Suppressor macrophage treated with lipopolysaccharide for 1 hour (primary cell): ENCODE measurements at places on chromosomes 2 and 18.
A peak's percentile ranks its signal among the peaks of the same experiment; 100 is the strongest.

GRCh38 chr2:181462033-181462432 is 4.8 kb downstream of the ITGA4 start:
- DNase-seq = peak; percentile 62

DNA sequence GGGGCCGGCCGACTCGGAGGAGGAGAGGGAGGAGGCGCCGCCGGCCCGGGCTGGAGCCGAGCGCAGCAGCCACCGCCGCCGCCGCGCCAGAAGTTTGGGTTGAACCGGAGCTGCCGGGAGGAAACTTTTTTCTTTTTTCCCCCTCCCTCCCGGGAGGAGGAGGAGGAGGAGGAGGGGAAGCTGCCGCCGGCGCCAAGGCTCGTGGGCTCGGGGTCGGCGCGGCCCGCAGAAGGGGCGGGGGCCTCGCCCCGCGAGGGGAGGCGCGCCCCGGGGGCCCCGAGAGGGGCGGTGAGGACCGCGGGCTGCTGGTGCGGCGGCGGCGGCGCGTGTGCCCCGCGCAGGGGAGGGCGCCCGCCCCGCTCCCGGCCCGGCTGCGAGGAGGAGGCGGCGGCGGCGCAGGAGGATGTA is 316 bp downstream of the CRIM1 start:
- no peak for DNase-seq

- no peak for DNase-seq
These were observed 274.0 kb upstream of the FIGN start for GRCh38 chr2:164009756-164010337.

DNA sequence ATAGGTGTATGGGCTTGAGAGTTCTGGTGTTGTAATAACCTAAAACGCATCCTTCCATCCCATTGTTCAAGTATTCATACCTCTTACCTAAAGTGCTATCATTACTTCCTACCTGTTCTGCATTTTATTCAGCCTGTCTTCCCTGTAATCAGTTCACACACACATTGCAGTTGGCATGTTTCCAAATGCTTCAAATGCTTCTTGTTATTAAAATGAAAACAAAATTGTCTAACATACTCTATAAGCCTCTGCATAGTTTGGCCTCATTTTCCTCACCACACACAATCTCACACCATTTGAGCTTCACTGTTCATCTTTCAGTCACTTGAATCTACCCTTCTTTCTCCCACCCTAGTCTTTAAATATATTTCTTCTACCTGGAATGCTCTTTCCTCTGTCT is 1178.2 kb upstream of the NRXN1 start:
- no peak for DNase-seq

DNA sequence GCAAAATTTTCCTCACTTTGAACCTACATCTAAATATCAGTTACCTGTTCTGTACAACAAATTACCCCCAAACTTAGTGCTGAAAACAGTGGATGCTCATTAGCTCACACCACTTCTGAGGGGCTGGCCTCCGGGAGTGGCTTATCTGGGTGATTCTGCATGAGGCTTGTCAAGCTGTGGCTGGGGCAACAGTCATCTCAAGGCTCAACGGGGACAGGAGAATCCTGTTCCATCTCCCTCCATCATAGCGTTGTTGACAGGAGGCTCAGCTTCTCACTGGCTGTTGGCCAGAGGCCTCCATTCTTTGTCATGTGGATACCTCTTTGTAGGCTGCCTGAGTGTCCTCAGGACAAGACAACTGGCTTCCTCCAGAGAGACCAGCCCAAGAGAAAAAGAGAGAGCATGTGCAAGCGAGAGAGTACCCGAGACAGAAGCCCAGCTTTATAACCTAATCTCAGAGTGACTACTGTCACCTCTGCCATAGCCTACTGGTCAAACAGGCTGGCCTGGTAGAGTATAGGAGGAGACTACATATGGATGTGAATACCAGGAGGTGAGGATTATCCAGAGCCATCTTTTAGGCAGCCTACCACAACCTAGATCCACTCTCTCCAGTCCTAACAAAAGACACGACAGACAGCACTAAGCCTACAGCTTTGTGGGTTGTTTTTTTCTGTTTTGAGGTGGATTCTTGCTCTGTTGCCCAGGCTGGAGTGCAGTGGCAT is 79.1 kb downstream of the AOX1 start:
- DNase-seq = no peak

- no peak for DNase-seq
These were observed 73.0 kb downstream of the CTNNA2 start for GRCh38 chr2:79585701-79586433.

DNA sequence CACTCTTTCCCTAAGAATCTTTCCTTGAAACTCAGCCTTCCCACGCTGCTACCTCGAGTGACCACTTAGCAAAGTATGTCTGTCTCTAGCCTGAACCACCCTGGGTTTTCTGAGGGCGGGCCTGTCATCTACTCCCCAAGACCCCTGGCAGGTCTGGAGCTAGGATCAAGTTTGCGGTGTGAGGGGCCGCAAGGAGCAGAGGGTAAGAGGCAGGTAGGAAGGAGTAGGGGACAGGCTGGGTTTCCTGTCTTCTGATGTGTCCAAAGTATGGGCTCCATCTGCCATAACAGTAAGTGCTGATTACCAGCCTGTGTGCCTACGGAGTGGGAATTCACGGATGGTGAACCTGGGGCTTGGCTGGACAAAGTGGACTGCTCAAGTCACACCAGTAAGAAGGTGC is 25.4 kb downstream of the ZFP36L2 start:
- no peak for DNase-seq

DNA sequence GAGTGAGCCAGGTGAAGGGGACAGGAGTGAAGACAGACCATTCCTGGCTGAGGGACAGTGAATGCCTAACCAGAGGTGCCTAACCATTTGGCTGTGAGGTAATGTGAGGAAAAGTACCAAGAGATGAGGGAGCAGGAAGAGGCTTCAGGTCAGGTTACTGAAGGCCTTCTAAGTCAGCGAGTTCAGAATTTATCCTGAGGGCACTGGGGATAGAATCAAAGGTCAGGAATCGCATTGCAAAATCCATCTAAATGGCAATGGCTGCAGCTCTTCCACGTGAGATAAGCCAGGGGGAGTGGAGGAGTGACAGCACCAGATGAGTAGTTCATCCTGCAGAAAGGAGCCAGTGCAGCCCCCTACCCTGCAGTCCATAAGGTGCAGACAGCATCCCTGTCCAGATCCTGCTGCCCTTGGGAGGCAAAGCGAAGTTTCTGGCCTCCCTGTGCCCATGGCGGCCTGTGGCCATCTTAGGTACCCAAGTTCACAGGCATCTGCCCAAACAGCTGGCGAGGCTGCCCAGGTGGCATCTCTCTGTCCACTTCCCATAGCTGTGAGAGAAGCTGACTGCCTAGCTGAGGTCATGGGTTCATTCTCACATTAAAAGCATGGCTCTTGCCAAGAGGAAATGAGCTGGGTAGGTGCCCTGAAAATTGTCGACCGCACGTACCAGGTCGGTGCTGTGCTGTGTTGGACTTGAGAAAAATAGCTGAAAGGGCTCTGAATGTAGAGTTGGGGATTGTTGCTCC is 49.5 kb downstream of the CYP27C1 start:
- no peak for DNase-seq

GRCh38 chr2:238290091-238290509 is 1.7 kb upstream of the PER2 start:
- DNase-seq = no peak

- DNase-seq = peak; percentile 13
These were observed 101.9 kb downstream of the CDH20 start for GRCh38 chr18:61435064-61435652.

DNA sequence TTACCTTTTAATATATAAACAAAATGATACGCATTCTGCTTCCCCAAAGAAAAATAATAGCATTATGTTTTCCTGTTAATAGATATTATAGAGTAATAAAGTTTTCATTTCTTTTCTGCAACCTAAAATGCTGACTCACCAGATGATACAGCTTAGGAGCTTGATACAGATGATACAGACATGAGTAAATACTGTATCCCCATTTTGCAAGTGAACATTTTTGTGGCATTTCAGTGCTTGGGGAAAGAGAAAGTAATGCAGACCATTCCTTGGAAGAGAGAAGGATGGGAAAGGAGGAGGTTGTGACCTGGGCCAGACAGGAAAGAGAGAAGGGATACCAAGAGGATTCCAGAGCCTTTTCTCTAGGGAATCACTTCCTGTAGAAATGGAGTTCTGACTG is 97.5 kb upstream of the FSHR start:
- no peak for DNase-seq

- DNase-seq = no peak
These were observed 18.1 kb upstream of the CDH19 start for GRCh38 chr18:66621816-66622576.

GRCh38 chr2:190353537-190353899 is 10.1 kb downstream of the INPP1 start:
- DNase-seq = no peak

- DNase-seq = no peak
These were observed 27.0 kb downstream of the TRAPPC12 start for GRCh38 chr2:3406501-3406900.

DNA sequence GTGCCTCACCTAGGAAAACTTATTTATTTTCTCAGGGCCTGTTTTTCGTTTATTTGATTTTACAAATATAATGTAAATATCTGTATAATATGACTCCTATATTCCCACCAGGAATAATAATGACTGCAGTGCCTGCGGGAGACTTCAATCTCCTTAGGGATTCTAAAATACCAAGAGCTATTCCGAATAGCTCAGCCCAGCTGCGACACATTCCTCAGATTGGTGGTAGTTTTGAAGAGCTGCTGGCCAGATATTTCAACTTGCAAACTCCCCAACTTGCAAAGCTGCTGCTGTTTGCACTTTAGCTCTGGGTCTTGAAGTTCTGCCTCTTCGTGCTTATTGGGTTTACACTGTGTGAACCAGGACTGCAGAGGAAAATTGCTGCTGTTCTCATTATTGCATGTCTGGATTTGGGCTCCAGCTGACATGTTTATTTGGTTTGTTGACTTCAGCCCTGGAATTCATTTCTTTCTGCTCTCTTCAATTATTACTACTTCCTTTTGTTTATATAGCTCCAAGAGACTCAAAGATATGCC is 480.2 kb upstream of the CHST9 start:
- no peak for DNase-seq

- no peak for DNase-seq
These were observed 47.6 kb downstream of the CCDC85A start for GRCh38 chr2:56231361-56231760.

- no peak for DNase-seq
These were observed 142.9 kb upstream of the NXPH2 start for GRCh38 chr2:138922973-138923563.

GRCh38 chr2:54194761-54195750 is 61.0 kb downstream of the TSPYL6 start:
- DNase-seq = no peak

GRCh38 chr2:240023792-240024191 is 1.4 kb downstream of the NDUFA10 start:
- DNase-seq = no peak

DNA sequence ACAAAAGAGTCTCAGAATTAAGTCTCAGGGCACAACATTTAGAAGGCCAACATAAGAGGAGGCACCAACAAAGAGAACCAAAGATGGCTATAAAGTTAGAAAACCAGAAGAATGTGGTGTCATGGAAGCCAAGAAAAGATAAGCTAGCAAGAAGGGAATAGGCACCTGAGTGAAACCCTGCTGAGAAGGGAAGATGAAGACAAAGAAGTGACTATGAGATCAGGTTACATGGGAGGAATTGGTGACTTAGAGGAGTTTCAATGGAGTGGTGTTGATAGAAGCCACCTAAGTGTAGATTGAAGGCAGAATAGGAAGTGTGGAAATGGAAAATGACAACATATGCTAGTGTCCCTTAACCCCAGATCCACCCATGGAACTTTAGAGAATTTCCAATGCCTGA is 327.6 kb upstream of the KCNJ3 start:
- no peak for DNase-seq

GRCh38 chr2:162198239-162198638 is 45.0 kb downstream of the FAP start:
- DNase-seq = no peak

DNA sequence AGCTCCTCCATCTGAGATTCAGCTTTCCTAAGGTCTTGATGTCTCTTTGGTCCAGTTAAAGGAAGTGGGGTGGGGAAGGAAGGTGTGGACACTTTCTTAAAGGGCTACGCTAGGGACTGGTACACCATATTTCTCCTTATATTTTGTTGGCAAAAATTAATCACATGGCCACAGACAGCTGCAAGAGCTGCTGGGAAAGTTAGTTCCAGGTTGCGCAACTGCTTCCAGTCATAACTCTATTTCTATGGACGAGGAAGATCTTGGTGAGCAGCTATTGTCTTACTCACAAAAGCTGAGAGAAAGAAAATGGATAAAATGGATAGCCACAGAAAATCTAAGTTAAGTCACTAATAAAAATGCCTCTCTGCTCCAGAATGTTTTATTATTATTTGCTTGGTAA is 60.7 kb upstream of the PPM1B start:
- DNase-seq = peak; percentile 45

- DNase-seq = no peak
These were observed 216.7 kb downstream of the GBX2 start for GRCh38 chr2:235951493-235951892.

- DNase-seq = no peak
These were observed 195.0 kb downstream of the CYP26B1 start for GRCh38 chr2:71952572-71953188.

DNA sequence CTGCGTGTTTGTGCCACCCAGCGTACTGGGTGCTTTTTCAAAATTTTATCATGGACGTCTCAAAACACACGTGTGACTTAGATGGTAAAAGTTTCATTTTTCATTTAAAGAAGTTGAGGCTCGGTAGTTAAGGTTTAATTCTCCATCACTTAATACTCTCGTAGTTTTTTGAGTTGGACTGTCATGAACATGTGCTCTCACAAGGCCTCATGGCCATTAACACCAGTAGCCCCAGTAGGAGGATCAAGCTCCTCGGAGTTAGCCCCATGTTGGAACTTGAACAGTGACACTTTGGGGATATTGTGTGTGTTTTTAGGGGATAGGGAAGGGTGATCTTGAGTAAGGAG is 15.3 kb downstream of the NMUR1 start:
- DNase-seq = no peak

DNA sequence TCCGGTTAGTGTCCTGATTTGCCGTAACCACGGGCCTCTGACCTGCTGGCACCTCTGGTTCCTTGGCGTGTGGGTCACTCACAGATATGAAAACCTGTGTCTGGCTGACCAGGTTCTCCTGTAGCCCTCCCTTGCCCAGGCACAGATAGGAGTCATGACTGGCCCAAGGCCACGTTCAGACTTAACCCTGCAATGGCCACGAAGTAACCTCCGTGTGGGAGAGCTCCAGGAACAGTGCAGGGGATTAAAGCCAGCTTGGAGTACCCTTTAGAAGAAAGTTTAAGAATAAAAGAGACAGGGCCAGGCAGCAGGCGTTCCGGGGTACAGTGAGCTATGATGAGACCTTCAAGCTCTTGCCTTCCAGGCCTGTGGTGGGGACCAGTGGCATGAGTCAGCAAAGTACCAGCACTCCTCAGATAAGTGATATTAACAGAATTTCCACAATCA is 25.5 kb downstream of the CENPO start:
- DNase-seq = peak; percentile 16

DNA sequence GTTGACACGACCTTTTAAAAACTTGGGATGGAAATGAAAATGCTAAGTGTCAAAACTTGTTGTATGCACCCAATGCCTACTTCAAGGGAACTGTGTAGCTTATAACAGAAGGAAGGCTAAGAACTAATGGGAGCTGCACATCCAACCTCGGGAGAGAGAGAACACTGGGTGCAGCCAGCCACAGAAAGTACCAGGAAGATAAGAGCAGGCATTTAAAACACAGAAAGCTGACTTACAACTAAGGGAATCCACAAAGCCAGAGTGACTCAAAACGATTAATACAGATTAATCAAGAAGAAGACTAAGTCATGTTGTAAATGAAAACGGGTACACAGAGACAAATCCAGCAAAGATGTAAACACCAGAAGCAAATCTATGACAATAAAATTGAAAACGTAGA is 113.4 kb downstream of the HDAC4 start:
- no peak for DNase-seq
